NCI-H446 treated with DMSO at 0.1 percent for 48 hours (cell line): ENCODE measurements at places on chromosomes 11 and 22.

- DNase-seq, result no peak
Measured at GRCh38 chr22:30045901-30046715, 34.2 kb upstream of the HORMAD2 start.

GRCh38 chr11:22869325-22869724 lies 9.1 kb upstream of the CCDC179 start:
- no peak for DNase-seq

GRCh38 chr11:74620531-74620930 lies 28.1 kb downstream of the POLD3 start:
- no peak for DNase-seq

DNA sequence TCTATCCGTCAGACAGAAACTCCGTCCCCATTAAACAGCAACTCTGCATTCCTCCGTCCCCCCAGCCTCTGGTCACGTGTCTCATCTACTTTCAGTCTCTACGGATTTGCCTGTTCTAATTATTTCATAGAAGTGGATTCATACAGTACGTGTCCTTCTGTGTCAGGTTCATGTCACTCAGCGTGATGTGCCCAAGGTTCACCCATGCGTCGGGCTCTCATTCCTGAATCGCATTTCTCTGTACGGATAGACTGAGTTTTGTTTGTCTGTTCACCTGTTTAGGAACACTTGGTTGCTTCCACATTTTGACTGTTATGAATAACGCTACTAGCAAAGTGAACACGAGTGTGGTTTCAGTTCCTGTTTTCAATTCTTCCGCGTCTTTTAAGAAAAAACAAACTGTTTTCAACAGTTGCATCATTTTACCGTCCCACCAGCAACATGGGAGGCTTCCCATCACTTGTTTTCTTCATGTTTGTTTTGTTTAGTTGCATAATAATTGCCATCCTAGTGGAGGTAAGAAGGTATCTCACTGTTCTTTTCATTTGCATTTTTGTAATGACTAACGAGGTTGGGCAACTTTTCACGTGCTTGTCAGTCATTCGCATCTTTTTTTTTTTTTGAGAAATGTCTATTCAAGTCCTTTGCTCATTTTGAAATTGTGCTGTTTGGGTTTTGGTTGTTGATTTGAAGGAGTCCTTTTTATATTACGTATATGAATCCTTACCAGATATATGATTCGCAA lies 8.9 kb upstream of the NLRP6 start:
- no peak for DNase-seq

- peak; percentile 64 for DNase-seq
Measured at GRCh38 chr22:46649141-46650077, 29.2 kb downstream of the GRAMD4 start.

GRCh38 chr22:24758164-24758799 lies 16.2 kb downstream of the PIWIL3 start:
- no peak for DNase-seq

DNA sequence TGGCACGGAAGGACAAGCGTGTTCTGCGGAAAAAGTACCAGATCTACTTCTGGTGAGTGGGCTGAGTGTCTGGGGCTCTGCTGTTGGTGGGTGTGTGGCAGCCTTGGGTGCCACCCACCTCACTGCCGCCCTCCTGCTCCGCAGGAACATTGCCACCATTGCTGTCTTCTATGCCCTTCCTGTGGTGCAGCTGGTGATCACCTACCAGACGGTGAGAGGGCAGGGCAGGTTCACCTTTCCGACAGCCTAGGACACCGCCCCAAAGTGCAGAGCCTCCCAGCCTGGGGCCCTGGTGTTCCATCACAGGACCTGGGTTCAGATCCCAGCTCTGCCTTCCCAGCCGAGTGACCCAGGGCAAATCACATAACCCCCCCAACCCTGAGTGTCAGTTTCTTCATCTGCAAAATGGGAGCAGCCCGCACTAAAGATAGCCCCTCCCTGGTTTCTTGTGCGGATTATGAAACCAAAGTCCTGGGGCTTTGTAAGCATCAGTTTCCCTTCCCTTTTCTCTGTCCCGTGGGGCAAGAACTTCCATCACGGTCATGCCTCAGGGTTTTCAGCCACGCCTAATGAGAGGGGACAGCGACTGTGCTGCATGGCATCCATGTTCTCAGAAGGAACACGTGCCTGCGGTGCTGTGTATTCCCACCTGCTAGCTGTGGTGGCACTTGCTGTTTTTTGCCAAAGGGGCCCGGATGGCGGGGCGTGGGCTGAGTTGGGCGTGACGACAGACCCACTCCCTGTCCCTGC lies 9.8 kb upstream of the TAGLN start:
- no peak for DNase-seq

DNA sequence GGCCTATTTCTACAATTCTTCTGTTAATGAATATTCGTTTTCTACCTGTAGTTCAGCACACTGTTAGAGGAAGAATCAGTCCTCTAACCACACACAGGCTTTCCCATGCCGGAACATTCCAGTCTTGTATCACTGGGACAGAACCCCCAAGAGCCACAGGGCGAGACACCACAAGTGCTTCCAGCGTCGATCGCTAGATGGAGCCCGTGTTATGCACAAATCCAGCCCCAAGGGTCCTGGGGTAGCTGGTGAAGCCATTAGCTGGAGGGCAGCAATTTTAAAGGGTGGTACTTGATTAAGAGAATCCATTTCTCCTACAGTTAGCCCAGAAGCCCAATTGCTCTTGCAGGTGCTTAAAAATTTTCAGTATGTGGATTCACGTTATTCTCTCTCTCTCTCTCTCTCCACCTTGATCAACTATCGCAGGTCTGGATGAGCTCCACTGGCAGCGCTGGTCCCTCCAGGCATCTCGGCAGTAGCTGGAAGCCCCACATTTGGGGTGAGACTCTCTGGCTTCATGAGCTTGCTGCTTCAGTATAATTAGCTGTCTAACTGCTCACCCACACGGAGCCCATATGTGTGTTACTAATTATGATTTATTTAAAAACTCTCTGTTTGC lies 148.2 kb upstream of the SNX19 start:
- DNase-seq, result no peak

DNA sequence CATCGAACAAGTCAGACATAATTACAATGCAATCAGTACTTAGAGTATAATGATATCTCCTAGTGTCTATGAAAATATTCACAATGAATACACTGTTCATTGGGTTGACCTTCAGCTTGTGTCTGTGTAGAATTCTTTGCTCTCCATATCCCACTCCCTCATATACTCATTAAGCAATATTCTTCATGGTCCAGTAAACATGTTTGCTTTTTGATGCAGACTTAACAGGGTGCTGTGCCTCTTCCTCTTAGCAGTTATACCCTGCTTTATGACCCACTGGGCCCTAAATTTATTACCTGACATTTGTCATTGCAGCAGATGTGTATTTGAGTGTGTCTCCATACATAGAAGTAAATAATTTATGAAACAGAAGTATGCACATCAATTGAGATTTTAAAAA lies 352.5 kb upstream of the CCDC179 start:
- DNase-seq, result no peak

DNA sequence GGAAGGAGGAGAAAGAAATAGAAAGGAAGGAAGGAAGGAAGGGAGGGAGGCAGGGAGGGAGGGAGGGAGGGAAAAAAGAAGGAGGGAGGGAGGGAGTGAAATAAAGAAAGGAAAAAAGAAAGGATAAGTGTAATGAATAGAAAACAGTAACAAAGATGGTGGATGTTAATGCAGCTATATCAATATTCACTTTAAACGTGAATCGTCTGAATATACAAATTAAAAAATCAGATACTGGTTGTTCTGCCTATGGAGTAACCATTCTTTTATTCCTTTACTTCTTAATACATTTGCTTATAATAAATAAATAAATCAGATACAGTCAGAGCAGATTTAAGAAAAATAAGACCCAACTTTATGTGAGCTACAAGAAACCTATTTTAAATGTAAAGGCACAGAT lies 1520.4 kb downstream of the TBC1D22A start:
- DNase-seq, result no peak

- peak; percentile 75 for DNase-seq
Measured at GRCh38 chr11:9802291-9802861, 138.5 kb downstream of the SWAP70 start.

GRCh38 chr11:124893781-124894401 lies 3.8 kb downstream of the ROBO4 start:
- DNase-seq, result no peak

DNA sequence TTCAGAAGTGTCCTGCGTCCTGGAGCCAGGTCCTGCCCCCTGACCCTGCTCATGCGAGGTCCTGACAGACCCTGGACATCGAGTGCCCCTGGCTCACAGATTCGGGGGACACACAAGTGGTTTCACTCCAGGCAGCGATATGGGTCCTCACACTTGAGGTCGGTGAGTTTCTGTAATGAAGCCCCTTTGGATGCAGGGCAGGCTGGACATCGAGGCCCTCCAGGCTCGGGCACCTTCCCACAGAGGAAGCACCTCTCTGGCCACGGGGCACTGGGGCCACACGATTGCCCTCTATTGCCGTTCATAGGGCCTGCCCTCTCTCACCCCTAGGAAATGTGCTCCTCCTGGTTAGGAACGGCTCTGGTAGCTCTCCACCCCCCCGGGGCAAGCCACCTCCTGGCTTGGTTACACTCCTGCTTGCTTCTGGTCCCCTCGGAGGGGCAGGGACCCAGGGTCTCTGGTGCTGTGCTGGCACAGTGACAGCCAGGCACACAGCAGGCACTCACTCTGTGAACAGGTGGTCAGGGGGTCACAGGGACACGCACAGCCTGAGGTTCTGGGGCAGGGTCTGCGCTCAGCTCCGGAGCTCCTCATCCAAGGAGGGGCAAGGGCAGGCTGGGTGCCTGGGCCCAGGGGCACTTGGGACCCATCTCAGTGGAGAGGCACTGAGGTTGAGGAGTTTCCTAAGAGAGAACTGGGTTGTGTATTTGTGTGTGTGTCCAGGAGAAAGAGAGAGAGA lies 907.7 kb downstream of the BRD1 start:
- no peak for DNase-seq
